Dermis microvascular lymphatic vessel endothelial cell (primary cell): ENCODE measurements at places on chromosomes 4 and X. TPM values are rescaled to one million over a fixed set of nuclear protein-coding genes. Genes with fewer than 3 reads are reported as not detected.

DNA sequence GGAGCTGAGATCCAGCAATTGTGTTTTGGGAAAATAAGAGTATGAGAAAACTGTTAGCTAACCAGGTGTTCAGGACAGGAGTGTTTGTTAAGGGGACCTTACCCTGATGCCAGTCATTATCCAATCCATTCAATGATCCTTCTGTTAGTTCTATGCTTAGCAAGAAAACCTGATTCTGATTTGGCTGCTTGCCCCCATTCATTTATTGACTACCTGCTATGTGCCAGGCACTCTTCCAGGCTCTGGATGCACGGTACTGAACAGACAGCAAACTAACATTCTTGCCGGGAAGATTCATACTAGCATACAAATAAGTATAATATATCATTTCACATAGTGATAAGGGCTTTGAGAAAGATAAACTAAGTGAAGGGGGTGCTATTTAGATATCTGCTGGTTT, 1.0 kb upstream of the MECP2 start:
- no peak for DNase-seq

DNA sequence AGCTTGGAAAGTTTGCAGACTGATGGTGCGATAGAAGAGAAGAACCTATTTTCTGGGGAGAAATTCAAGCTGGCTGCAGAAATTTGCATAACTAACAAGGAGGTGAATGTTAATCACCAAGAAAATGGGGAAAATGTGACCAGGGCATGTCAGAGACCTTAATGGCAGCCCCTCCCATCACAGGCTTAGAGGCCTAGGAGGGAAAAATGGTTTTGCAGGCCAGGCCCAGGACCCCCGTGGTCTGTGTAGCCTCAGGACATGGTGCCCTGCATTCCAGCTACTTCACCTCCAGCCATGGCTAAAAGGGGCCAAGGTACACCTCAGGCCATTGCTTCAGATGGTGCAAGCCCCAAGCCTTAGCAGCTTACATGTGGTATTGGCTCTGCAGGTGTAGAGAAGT, 207.1 kb upstream of the CXorf66 start:
- DNase-seq = no peak

DNA sequence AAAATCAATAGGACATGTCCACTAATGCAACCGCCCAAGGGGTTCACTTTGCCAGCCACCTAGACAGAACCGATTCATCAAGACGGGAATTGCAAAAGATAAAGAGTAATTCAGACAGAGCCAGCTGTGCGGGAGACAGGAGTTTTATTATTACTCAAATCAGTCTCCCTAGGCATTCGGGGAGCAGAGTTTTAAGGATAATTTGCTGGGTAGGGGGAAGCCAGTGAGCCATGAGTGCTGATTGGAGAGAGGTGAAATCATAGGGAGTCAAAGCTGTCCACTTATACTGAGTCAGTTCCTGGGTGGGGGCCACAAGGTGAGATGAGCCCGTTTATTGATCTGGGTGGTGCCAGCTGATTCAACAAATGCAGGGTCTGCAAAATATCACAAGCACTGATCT, 8.5 kb downstream of the TMEM184C start:
- no peak for DNase-seq

- DNase-seq = peak; percentile 62
Measured at GRCh38 chrX:40104630-40104984, 6.8 kb upstream of the BCOR start.

GRCh38 chr4:55158957-55159356, 33.6 kb upstream of the KDR start:
- DNase-seq = no peak

Gene PAGE2
- total RNA-seq = not detected in 2 replicates

DNA sequence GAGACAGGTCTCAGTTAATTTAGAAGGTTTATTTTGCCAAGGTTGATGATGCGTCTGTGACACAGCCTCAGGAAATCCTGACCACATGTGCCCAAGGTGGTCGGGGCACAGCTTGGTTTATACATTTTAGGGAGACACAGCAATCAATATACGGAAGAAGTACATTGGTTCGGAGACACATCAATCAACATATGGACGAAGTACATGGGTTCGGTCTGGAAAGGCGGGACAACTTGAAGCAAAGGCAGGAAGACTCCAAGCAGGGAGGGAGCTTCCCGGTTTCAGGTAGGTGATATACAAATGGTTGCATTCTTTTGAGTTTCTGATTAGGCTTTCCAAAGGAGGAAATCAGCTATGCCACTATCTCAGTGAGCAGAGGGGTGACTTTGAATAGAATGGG, 225.2 kb upstream of the ZFP42 start:
- DNase-seq = no peak

DNA sequence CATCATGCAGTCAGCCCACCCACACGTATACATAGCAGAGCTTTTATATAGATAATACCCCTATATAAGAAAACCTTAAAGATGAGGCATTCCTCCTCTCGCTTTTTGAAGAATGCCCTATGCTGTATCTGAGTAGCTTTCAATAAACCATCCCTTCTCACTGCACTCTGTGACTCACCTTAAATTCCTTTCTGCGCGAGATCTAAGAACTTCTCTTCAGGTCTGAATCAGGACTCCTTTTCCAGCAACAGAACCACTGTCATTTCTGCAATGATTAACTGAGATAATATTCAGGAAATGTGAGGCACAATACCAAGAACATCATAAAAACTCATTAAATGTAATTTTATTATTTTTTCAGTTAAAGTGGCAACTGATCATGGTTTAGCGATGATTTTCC, 76.4 kb upstream of the DCLK2 start:
- DNase-seq = no peak

GRCh38 chr4:1255151-1255550, 6.2 kb upstream of the CTBP1 start:
- no peak for DNase-seq

DNA sequence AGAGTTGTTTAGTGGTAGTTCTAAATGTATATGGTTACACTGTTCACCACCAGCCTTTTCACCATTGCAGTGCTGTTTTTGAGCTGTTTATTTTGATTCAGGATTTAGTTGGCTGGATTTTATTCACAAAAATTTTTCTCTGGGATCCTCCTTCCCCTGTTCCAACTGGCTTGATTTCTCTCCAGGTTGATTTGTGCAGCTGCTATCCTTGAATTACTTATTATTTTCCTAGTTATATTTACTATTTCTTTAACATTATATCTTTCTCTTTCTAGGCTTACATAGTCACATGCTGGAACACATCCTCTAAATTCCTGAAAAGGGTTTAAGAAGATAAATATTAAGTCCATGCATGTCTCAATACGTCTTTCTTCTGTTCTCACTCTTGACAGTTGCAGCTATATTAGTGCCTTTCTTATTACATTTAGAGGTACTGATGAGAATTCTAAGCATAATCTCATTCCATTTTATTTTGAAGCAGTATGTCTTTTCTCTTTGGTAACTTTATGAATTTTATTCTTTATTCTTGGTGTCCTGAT, 82.2 kb downstream of the SUPT20HL2 start:
- no peak for DNase-seq

- DNase-seq = no peak
Measured at GRCh38 chrX:38313190-38313589, 14.1 kb downstream of the RPGR start.

- no peak for DNase-seq
Measured at GRCh38 chr4:118953276-118953675, 64.6 kb downstream of the SYNPO2 start.

- DNase-seq = peak; percentile 22
Measured at GRCh38 chrX:16733013-16733412, 13.6 kb downstream of the SYAP1 start.

Gene SPINK2
- total RNA-seq = not detected in 2 replicates

DNA sequence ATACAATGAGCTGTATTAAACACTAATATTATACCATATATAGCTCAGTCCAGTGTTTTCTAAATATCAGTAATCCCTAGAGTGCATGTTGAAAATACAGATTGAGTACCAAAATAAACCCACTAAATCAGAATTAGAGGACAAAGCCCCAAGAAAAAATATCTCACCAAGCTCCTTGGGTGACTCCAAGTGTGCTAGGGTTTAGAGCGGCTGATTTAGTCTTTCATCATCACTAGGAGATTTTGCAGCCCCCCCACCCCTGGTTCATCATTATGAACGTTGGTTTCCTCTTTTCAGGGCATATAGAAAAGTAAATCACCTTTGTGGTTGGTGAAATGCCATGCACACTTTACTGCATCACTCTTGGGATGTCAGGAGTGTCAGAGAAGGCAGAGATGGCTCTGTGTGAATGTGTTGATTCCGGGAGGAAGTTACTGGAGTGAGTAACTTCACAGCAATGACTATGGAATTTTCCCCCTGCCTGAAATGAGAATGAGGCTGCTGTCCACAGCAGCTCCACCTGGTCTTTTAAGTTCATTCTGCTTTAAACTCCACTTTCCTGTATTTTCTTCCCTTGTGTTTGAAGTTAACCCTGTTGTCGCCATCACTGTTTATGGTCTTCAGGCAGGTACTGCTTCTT, 25.2 kb upstream of the ANAPC4 start:
- DNase-seq = peak; percentile 42

- DNase-seq = no peak
Measured at GRCh38 chr4:137510557-137511265, 21.6 kb downstream of the PCDH18 start.

DNA sequence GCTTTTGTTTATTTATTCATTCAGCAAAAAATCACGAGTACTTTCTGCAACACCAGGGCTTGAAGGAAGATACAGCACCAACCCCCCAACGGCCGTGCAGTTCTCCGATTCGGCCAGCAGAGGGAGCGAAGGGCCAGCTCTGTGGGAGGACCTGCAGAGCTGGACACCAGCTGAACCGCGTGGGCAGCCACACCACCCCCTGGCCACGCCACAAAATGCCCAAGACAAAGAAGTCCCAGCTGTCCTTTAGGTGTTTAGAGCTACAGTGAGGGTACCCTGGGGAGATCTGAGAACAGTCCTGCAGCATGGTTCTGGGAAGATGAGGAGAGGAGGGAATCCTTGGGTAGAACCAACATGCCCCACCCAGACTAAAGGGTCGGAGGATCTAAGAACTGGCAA, 83.1 kb downstream of the RELL1 start:
- DNase-seq = peak; percentile 35

DNA sequence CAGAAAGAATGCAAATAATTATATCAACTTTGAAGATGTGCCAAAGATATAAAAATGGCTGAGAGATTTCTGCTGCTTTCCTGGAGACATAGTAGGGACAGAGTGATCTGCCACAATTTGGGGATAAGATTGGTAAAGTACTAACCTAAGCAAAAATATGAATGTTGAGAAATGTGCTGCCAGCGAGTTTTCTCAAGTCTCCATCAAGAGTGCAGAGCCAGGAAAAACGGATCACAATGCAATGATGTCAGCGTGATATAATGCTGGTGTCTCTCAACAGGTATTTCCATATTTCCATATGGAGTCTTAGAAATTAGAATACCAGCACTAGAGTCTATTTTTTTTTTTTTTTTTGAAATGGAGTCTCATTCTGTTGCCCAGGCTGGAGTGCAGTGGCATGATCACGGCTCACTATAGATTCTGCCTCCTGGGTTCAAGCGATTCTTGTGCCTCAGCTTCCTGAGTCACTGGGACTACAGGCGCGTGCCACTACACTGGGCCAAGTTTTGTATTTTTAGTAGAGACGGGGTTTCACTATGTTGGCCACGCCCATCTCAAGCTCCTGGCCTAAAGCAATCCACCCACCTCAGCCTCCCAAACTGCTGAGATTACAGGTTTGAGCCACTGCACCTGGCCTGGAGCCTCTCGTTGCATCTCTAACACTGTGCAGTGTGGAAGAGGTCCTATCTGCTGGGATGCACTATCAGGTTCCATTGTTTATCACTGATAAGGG, 893.5 kb downstream of the TRIML1 start:
- DNase-seq = no peak

Gene RAB9A
- total RNA-seq = 16.0 and 19.5 TPM in 2 replicates

DNA sequence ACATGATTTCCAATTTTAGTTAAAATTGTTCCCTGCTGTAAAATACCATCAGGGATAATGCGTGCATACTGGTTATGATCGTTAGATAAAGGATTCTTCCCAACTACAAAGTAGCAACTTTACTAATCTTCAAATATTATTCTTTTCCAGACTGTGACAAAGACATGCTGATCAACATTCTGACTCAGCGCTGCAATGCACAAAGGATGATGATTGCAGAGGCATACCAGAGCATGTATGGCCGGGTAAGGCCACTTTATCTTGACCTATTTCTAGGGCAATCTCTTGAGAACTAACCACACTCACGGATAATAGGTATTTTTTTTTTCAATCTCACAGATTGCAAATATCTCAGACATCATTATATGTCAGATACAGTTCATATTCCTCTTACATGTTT, 47.0 kb downstream of the ANXA10 start:
- DNase-seq = no peak

DNA sequence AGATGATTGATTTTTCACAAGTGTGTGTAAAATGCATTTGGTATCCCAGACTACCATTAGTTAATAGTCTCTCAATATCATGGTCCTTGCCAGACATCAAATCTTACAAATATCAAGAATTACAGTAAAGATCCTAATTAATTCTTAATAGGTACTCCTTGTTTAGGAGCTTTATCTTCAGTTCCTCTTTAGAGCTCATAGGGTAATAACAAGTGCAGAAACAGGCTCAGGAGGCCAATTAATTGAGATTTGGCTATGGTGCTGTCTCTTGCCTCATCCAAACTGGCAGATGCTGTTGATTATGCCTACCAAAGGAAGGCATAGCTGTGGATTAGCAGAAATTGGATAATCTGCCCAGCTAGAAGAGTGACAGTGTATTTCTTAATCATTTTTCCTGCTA, 6.9 kb downstream of the MTMR1 start:
- DNase-seq = no peak

GRCh38 chrX:13662355-13662791, 9.4 kb downstream of the TCEANC start:
- DNase-seq = no peak

GRCh38 chrX:17039826-17040225, 93.4 kb downstream of the REPS2 start:
- DNase-seq = no peak

- no peak for DNase-seq
Measured at GRCh38 chr4:76977736-76978350, 28.3 kb downstream of the SEPTIN11 start.

- no peak for DNase-seq
Measured at GRCh38 chr4:136112116-136112515, 1420.2 kb downstream of the PCDH18 start.

Gene RAB39B
- 0.13 and 0.26 TPM in 2 replicates for total RNA-seq

Gene SLC2A9
- total RNA-seq = 0.90 and 1.1 TPM in 2 replicates

GRCh38 chr4:8192748-8193738, 6.0 kb upstream of the SH3TC1 start:
- peak; percentile 81 for DNase-seq
